ENCODE measurements at places on chromosomes 2 and 18.
A peak's percentile ranks its signal among the peaks of the same experiment; 100 is the strongest.

DNA sequence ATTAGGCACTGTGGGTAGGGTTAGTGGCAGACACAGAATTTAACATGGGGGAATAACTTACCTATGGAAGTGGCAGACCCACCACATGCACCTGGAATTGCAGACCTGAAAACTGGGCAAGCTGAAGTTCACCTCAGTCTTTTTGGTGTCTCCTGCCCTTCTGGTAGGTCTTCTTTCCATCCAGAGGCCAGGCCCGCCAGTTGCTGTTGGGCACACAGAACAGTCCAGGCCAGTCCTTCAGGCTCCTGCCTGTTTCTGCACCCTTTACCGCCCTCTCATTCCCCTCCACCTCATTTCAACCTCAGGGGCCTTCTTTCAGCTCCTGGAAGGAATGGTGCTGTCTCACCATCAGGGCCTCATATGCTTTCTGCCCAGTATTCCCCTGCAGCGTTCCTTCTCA lies 358.9 kb upstream of the ETAA1 start:
- DNase-seq: no peak

DNA sequence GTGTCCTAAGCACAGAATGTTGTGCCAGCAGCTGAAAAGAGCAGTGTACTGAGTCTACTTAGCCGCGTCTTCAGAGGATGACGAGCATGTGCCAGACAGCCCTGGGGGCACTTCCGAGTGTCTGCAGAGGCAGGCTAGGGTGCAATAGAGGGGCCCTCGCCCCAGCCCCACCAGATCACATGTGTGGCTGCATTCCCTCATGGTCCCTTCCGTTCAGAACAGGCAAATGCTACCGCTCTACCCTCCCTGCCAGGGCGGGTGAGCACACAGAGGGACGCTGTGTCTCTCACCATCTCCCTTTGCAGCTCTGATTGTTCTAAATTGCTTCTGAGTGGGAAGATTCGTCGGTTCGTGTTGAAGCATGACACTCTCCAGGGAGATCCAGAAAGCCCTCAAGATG lies 212.2 kb upstream of the RAB12 start:
- no peak for DNase-seq

DNA sequence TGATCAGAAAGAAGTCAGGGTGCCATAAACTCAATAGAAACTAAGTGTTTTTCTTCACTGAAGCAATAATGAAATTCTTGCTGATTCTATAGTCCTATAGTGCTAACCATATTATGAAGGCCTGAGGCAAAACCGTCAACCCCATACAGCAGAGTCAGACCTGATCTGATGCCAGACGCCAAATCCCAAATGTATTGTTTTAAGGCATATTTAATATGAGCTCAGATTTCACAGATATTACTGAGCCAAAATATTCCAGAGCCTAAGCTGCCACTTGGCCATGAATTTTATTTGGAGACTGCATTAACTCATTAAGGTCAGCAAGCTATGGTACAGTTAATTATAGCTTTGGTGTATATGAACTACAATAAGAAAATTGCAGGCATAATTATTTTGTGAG lies 53.4 kb downstream of the SCN1A start:
- DNase-seq: no peak

- DNase-seq: no peak
Observed at GRCh38 chr2:189841019-189841418, 56.8 kb downstream of the PMS1 start.

DNA sequence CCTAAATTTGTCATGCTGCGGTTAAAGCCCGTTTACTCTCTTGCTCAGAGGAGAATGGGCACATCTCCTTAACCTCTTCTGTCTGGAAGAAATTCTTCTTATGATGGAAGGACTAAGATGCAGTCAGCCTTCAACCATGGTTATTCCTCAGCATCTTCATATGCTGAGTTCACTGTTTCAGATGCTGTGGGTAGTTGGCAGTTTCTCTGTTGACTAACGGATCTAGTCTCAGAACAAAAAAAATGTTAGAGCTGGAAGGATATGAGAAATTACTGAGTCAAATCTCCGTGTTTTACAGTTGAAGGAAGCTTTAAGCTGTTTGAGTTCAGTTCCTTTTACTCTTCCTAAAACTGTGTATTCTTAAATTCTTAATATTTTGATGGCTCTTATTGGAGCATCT lies 43.6 kb upstream of the PGAP1 start:
- DNase-seq: no peak

GRCh38 chr18:38520786-38521185 lies 955.2 kb upstream of the CELF4 start:
- DNase-seq: no peak

DNA sequence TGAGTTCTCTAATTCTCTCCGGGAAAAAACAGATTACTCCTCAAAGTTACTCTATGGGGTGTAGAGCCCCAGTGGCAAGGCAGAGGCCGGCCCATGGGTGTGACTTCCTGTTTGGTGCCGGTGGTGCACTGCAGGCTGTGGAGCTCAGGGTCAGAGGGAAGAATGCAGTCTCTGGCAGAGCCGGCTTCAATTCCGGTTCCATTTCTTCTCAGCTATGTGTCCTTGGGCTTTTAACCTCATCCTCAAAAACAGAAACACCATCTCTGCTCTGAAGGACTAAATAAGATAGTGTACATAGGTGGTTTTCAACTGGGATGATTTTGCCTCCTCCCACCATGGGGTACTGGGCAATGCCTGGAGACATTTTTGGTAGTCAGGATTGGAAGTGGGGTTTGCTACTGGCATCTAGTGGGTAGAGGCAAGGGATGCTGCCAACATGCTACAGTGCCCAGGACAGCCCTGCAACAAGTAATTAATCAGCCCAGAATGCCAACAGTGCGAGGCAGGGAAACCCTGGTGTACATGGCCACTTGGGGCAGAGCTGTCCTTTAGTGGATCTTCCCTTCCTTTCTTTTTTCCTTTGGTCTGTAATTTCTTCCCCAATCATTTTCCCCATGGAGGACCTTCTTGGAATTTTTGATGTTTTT lies 81.2 kb downstream of the INSIG2 start:
- DNase-seq: peak; percentile 14

DNA sequence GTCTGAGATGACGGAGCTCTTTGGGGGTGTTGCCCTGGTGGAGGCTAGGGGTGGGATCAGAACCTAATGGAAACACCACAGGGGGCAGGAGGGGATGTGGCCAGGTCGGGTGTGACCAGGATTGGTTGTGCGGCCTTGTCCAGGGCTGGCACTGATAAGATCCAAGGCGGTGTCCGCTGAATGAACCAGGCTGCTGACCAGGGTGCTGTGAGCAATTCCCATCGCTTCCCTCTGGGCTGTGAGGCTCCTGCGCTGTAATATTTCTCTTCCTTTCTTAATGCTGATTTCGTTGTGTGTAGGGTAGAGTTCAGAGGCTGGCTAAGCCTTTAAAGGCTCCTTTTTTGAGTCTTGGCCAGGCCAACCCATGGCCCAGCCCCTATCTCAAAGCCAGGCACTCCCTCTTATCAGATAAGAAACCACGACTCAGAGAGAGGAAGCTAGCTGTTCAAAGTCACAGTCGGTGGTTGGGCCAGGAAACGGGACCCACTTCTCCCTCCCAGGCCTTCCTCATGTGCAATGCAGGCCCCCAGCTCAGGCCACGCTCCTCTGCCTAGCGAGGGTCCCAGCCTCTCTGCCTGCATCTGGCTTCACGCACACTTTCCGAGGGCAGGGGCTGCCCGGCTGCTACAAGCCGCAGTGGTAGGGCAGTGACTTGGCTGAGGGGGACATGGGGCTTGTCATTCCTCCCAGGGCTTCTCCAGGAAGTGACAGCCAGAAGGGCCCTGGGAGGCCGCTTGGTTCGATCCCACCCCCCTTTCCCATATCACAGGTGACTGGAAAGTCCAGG lies 26.0 kb upstream of the FOSL2 start:
- DNase-seq: peak; percentile 49

- no peak for DNase-seq
Observed at GRCh38 chr2:18171191-18172139, 293.0 kb downstream of the KCNS3 start.

- DNase-seq: no peak
Observed at GRCh38 chr2:7527165-7527722, 610.0 kb downstream of the RNF144A start.

- no peak for DNase-seq
Observed at GRCh38 chr2:79432731-79433146, 80.1 kb upstream of the CTNNA2 start.

DNA sequence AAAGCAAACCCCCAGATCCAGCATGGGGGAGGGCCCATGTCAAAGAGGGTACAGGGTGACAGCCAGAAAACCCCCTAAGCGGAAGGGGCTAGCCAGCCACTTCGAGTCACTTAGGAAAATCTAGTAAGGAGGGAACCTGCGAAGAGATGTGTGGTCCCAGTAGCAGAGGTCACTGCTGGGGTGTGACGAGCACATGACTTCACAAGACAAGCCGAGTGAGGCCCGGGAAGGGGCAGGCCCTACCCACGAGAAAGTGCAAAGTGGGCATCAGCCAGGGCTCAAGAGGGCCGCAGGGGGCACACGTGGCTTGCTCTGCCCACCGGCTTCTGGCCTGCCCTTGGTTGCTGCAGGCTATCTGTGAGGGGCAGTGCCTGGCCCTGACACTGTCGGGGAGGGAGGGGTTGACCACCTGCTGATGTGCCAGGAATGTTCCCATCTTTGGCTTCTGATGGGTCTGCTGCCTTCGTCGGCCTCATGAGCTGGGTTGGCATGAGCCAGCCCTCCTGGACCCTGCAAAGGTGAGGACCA lies 11.5 kb downstream of the ODC1 start:
- no peak for DNase-seq

- no peak for DNase-seq
Observed at GRCh38 chr2:128187032-128187654, 96.1 kb downstream of the UGGT1 start.

GRCh38 chr18:31206787-31207381 lies 44.2 kb upstream of the DSC1 start:
- no peak for DNase-seq

GRCh38 chr18:36485772-36486171 lies 188.3 kb downstream of the FHOD3 start:
- no peak for DNase-seq

GRCh38 chr18:25875551-25876240 lies 214.7 kb downstream of the SS18 start:
- no peak for DNase-seq

DNA sequence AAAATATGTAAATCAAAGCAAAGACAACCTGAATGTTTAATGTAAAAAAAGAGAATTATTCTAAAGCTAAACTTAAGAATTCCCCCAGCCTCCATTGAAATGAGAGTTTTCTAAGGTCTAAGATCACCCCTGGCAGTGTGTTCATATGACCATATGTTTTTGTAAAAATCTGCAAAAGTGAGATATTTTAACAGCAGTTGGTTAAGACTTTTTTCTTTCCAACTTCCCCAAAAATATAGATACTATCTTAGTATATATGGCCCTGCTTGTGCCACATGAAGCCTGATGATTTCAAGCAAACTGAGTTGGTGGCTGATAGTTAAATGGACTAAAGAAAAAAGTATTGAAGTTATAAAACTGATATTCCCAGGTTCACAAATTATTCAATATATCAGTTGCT lies 35.4 kb downstream of the ZNF804A start:
- no peak for DNase-seq

DNA sequence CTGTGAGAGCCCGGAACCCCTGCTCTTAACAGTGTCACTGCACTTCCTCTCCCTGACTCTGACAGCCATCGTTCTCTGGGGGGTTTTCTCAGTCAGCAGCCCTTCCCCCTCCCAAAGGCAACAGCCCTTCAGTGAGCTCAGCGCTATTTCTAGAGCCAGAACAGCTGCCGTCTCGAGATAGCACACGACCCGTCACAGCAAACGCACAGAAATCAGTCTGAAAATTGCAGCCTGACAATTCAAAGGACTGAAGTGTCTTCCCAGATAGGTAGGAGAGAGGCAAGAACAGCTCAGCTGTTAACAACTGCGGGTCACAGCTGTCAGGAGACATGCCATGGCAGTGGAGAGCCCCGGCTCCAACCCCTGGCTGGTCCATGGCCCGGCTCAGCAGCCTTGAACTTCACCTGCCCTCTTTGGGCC lies 45.4 kb downstream of the ST8SIA5 start:
- no peak for DNase-seq

DNA sequence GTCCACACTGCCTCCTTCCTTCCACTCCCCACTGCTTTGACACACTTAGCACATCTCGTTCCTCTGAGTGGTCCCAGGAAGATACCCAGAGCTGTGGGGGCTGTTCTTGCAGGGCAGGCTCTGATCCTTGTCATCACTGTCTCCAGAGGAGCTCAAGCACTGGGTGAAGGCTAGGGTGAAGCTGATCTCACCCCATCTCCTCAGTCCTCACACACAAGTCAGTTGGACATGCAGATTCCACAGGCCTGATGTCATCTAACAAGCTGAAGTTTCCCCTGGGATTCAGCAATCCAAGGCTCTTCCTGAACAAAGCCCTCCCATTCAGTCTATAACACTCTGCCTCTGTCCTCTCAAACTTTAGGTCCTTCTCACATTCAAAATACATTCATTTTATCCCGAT lies 90.6 kb upstream of the RAB6C start:
- DNase-seq: no peak

DNA sequence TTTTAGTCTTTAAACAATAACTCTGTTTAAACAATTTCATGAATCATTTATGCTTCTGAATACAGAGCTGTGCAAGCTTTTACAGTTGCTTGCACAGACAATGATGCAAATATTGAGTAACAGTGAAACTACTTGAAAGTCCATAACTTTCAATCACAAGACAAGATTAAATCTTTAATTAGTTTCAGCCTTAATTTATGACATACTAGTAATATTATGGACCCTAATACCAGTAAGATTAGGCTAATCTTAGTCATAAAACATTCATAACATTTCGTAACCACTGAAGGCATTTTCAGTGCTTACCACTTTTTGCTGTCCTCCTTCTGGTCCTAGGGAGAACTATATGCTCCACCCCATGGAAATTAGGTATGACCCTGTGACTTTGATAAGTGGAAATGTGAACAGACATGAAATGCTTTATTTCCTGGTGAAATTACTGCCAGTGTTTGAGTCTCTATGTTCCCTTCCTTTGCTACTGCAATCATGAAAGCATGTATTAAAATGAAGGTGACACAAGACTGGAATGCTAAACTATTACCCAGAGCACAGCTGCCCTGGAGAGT lies 1.8 kb upstream of the COBLL1 start:
- DNase-seq: no peak

GRCh38 chr2:240960971-240961876 lies 37.2 kb upstream of the SNED1 start:
- DNase-seq: no peak

- DNase-seq: no peak
Observed at GRCh38 chr2:231360881-231361371, 34.6 kb upstream of the B3GNT7 start.

- no peak for DNase-seq
Observed at GRCh38 chr2:94999431-94999883, 26.1 kb upstream of the MAL start.

GRCh38 chr18:58761970-58762780 lies 90.9 kb downstream of the MALT1 start:
- no peak for DNase-seq

- DNase-seq: no peak
Observed at GRCh38 chr2:152781175-152781574, 62.8 kb downstream of the ARL6IP6 start.

- no peak for DNase-seq
Observed at GRCh38 chr2:111535404-111535803, 348.6 kb downstream of the ANAPC1 start.

- DNase-seq: no peak
Observed at GRCh38 chr2:240573516-240574385, 5.5 kb downstream of the RNPEPL1 start.
